ENCODE measurements at places on chromosomes 12 and 14. TPM values are rescaled to one million over a fixed set of nuclear protein-coding genes. Genes with fewer than 3 reads are reported as not detected.

- no peak overlapping the region for H3K4me3 ChIP-seq
- no peak for DNase-seq
- no peaks in the 10 kb centered on the region for H3K4me1 ChIP-seq
- H3K27me3 ChIP-seq: no peaks in the 10 kb centered on the region
- no peak overlapping the region for H3K27ac ChIP-seq
- H3K36me3 ChIP-seq: no peaks in the 10 kb centered on the region
These were observed 82.1 kb upstream of the TMCC3 start for GRCh38 chr12:94732367-94732990.

- no peaks in the 10 kb centered on the region for H3K36me3 ChIP-seq
- no peak overlapping the region for H3K27ac ChIP-seq
- H3K27me3 ChIP-seq: no peaks in the 10 kb centered on the region
- no peak for DNase-seq
- H3K4me1 ChIP-seq: no peaks in the 10 kb centered on the region
These were observed 1154.7 kb upstream of the FLRT2 start for GRCh38 chr14:84375235-84375634.

DNA sequence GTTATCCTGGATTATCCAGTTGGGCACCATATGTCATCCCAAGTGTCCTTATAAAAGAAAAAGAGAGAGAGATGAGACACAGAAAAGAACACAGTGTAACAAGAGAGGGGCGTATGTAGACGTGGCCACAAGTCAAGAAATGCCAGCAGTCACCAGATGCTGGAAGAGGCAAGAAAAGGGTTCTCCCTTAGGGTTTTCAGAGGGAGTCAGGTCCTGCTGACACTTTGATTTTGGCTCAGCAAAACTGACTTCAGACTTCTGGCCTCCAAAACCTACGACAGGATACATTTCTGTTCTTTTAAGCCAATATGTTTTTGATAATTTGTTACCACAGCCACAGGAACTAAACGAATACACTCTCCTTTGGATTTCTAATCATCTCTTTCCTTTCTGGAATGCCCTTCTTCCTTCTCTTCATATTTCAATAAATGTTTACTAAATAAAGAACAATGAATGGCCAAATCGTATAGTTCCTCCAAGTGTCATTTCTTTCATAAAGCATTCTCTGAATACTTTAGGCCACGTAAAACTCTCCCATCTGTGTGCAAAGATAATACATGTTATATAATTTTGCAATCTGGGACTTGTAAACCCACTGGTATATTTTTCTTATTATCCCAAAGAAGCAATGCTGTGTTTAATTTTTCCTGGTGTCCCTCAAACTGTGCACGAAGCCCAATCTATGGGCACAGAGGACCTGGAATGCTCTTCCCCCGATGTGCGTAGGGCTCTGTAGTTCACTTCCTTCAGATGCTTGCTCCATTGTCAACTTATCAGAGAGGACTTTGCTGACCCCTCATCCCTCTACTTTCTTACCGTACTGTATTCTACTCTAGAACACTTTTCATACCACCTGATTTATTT is 303.6 kb downstream of the CEP128 start:
- no peak overlapping the region for H3K27ac ChIP-seq
- no peak for DNase-seq
- H3K4me3 ChIP-seq: no peak overlapping the region
- H3K36me3 ChIP-seq: no peaks in the 10 kb centered on the region
- H3K4me1 ChIP-seq: no peaks in the 10 kb centered on the region
- H3K27me3 ChIP-seq: no peaks in the 10 kb centered on the region

The CARMIL3 gene
- 0.21 TPM for total RNA-seq
